ENCODE measurements at places on chromosomes 3 and 15.

DNA sequence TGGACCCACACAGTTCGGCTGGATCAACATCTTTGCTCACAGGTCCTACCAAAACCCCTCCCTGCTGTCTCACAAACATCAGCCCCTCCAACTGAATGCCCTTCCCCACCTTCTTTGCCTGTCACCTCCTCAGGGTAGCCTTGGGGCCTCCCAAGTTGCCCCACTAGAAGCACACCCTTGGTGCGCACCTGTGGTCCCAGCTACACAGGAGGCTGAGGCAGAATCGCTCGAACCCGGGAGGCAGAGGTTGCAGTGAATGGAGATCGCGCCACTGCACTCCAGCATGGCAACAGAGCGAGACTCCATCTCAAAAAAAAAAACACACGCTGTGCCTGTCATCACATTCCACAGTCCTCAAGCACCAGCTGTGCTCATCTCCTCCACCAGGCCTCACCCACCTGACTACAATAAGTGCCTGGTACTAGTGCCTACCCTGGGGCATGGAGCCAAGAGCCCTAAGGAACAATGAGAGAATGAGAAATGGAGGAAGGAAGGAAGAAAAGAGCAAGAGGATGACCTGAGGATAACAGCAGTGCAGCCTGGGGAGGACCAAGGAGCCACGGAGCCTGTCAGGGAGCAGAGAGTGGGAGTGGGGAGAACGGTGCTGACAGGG is 26.0 kb downstream of the RPN1 start:
- no peak for DNase-seq

- no peak for DNase-seq
Observed at GRCh38 chr3:143171141-143171980, 51.8 kb downstream of the CHST2 start.

- no peak for DNase-seq
Observed at GRCh38 chr15:100170291-100171210, 171.2 kb downstream of the ADAMTS17 start.

GRCh38 chr3:96267577-96267976 is 546.8 kb upstream of the EPHA6 start:
- DNase-seq = no peak

DNA sequence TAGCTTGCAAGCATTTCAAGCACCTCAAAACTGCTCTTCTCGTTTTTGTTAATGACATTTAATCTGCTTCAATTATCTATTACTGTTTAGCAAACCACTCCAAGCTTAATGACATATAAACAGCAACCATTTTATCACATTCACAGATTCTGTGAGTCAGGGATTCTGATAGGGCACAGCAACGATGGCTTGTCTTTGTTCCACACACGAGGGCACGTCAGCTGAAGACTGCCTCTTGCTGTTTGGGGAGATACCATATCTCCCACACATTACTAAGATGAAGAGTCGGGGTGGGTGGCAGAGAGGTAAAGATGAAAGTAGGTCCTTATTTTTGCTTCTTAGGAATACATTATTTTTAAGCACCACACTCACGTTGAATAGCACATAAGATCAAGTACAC is 19.3 kb downstream of the CPOX start:
- DNase-seq = no peak

GRCh38 chr15:38225381-38225780 is 27.3 kb upstream of the SPRED1 start:
- DNase-seq = no peak

- no peak for DNase-seq
Observed at GRCh38 chr15:26231096-26231495, 368.0 kb upstream of the ATP10A start.

DNA sequence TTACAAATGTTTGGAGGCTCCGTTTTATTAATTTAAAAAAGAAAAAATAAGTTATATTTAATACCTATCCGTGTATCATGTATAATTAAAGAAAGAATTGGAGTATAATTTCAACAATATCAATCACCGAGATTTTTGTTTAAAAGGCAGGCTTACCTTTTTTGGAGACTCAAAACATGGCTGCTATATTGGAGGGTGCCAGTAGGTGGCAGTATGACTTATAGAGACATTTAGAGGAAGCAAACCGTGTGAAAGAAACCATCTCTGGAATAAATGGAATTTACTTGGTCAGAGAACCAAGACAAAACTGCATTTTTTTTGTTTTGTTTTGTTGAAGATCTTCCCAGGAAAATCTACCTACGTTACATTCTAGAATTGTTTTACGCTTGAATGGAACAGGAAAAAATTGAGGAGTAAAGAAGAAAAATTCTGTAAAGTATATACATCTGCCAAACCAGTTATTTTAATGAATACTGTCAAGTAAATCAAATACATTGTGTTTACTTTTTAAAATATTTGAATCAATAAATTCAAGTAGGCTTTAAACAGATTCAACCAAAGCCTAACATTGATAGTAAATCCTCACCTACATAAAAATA is 802.6 kb upstream of the ALCAM start:
- peak; percentile 41 for DNase-seq

GRCh38 chr15:69414701-69415167 is 585 bp downstream of the KIF23 start:
- DNase-seq = no peak

DNA sequence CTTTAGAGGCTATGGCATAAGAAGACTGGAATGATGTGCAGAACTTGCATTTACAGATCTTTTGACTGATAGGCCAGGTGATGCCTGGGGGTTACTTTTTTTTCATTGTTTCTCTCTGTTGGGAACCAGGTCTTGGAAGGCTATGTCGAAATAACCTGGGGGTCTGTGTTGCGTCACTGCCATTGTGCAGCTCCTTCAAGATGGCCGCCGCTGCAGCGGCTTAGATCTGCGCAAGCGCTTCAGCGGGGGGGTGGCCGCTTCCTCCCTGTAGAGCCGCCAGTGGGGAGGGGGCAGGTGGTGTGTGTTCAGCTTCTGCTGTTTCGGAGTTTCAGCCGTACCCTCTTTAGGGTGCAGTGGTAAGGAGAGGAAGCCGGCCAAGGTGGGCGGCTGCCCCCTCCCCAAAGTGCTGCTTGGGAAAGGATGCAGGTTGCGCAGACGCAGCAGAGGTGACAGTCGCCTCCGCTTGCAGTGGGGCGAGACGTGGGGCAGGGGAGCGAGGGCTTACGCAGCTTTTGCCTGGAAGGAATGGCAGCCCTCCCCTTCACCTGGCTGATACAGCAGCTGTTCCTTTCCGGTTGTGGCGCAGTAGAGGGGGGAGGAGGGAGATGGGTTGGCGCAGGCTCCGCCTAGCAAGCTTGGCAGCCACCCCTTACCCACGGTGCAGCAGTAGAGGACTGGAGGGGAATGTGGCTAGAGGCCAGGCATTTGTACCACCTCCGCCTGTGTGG is 1.5 kb downstream of the SNRPN start:
- peak; percentile 42 for DNase-seq

DNA sequence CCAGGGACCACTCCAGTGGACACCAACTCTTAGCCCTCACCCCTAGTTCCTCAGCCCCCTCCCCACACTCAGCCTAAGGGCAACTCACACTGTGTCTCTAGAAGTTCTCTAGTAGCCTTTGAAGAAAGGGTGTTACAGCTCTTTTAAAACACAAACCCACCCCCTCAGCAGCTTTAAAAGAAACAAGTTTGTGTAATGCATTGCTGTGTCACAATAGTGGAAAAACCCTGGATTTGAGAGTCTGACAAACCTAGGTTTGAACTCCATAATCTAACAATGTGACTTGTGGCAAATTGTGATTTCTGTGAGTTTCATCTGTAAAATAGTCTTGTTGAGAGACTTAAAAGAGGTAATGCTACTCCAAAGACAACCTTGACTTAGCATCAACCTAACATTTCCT is 54.0 kb downstream of the PLCH1 start:
- no peak for DNase-seq

- no peak for DNase-seq
Observed at GRCh38 chr3:181486141-181486885, 225.4 kb upstream of the SOX2 start.

DNA sequence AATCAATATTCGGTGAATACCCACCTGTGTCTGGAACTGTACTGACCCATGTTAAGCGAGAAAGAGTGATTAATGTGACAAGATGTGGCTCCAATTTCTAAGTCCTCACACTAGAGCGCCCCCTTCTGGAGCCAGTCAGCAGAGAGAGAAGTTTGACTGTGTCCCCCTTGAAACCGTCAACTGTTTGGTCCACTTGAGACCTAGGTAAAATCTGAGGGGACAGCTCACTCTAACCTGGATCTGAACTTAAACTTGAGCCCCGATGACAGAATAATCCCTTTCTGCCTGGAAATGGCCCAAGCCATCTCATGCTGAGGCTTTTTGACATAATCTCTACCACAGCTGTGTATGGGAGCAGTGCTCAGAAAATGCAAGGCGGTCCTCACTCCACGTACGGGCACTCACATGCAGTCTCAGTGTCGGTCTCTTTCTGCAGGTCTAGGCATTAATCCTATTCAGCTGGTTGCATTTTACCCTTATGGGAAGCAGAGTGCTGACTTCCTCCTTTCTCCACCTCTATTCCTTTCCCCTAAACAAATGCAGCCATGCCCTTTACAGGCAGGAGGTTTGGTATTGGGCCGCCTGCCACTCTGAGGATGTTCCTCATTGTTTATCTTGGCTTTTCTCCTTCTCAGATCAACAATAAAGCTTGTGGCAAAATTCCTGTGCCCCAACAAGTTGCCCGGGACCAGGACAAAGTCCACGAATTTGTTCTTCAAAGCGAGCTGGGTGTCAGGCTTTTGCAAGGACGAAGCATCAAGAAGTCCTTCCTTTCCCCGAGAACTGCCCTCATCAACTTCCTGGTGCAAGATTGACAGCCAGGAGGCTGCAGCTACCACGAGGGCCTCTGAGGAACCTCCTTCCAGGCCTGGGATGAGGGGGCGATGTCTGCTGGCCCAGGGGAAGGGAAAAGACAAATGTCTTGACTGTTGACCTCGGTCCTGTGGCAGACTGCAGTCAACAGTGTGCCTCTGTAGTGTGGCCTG is 47.5 kb upstream of the LIMD1 start:
- DNase-seq = no peak

GRCh38 chr15:31446546-31446945 is 119.9 kb downstream of the KLF13 start:
- DNase-seq = no peak

- no peak for DNase-seq
Observed at GRCh38 chr3:7290077-7290825, 429.3 kb downstream of the GRM7 start.

DNA sequence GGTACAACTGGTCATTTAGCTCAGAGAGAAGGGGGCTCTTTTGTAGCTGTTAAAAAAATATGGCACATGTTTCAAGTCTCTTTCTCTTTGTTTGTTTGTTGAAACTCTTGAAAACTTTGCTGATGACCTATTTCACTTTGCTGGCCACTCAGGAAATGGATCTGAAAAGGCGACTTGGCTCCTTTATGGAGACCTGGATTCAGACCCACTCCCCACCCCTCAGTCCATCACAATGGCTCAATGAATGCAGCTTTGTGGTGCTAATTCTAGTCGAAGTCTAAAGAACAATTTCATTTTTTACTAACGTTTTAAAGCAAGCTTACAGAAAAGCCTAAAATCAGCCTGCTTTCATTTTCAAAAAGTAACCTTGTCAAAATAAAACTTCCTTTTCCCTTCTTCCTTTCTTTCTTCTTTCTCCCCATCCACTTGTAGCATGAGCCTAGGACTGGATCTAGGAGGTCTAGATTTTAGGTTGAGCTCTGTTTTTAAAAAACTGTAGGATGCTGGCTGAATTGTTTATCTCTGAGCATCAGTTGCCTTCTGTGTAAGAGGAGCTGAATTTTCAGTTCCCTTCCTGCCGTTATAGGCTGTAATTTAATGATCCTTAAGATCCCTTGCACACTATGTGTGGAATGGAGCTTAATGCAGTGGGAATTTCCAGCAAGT is 165.5 kb upstream of the FEZF2 start:
- DNase-seq = no peak

DNA sequence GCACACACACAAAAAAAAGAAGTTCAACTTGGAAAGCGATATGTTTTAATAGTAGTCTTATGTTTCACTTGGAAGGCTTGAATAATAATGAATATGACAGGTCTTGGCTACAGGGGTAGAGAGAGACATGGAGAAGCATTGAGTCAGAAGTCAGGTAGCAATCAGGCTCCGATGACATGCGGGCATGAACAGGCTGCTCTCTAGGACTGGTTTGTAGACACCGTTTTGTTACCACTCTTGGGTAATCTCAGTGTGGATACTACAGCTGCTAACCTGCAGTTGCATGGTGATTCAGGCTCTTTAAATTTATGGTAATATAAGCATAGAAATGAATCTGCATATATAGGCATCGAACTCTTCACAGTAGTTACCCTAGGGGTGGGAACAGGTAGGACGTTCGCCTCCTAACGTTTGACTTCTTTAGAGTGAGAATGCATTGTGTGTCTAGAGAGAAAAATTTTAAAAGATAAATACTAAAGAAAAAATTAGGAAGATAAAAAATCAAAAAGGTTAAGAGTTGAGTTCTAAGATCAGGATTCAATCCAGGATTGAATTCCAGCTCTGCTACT is 241.6 kb upstream of the KBTBD8 start:
- DNase-seq = no peak

- no peak for DNase-seq
Observed at GRCh38 chr3:45170096-45170495, 23.9 kb upstream of the CDCP1 start.

- DNase-seq = no peak
Observed at GRCh38 chr15:96549136-96549535, 218.6 kb downstream of the NR2F2 start.

- no peak for DNase-seq
Observed at GRCh38 chr15:74196175-74196574, 6.4 kb downstream of the STRA6 start.

GRCh38 chr3:189363590-189364255 is 192.0 kb downstream of the TPRG1 start:
- no peak for DNase-seq

DNA sequence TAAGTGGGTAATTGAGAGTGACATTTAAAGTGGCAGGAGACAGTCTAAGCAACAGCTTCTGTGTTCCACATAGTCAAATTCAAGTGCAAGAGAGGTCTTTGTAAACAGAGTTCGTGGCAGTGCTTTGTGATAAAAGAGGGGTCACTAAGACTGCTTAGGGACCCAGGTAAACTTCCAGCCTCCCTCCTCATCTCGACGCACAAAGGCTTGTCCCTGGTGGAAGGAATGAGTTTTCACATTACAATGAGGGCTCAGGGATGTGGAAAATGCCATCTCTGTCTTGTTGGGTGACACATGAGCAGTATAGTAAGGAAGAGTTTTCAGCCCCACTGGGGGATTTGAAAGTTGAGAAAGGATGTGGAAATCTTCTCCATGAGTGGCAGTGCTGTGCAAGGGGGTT is 7.3 kb downstream of the GMNC start:
- no peak for DNase-seq

DNA sequence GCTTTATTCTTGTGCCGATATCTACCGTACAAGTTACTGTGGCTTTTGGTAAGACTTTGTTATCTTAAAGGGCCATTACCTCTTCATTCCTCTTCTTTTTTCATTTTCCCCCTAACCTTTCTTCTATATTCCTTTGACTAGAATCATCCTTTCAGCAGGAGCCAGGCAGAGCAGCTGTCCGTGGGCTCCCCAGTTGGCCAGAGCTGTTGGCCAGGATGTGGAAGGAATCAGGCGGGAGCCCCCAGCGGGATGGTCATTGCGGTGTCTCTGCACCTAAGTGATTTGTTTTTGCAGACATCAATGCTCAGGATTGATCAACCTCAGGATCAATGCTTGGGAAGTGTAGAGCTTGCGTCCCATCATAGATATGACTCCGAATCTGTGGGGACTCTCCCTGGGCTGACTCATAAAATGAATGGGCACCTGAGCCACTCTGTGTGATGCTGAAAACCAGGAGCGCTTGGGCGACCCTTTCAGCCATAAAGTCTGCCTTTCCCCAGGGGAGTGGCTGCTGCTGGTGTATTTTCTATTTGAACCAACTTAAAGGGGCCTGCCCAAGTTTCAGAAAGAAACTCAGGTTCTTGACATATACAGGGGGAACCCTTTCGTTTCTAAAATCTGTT is 21.7 kb downstream of the APBA2 start:
- no peak for DNase-seq

Measured in activated CD4-positive, CD25-positive, alpha-beta regulatory T cell (primary cell).